Activated T-cell treated with anti-CD3 and anti-CD28 coated beads for 24 hours (primary cell): ENCODE measurements at places on chromosomes 12 and 14.
A peak's percentile ranks its signal among the peaks of the same experiment; 100 is the strongest.

- peak; percentile 20 for DNase-seq
These were observed at the start of gene PPP1R36 for GRCh38 chr14:64549791-64550620. PPP1R36 (plus strand) TSS chr14:64549961; CDS start chr14:64549998, 37 bp downstream.

DNA sequence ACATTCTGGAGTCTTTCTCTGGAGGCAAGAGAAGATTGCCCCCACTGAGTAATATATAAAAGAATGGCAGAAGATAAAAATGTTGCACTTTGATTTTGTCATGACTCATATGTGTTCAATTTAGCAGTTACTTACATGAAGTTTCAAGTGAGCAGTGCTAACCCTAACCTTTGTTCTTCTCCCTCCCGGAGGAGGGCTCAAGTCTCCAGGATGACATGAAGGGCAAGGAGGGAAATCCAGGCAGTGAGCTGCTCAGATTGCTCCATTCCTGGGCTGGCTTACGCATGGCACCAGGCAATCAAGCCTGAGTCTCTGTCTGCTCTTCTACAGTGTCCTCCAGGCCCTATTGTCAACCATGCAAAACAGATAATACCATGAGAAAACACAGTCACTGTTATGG lies 322.3 kb downstream of the DUSP6 start:
- no peak for DNase-seq

GRCh38 chr12:25775968-25776367 lies 182.5 kb upstream of the RASSF8 start:
- no peak for DNase-seq

- DNase-seq = no peak
These were observed 7.5 kb upstream of the SAV1 start for GRCh38 chr14:50675597-50675996.

GRCh38 chr12:110234755-110235154 lies 46.3 kb upstream of the ATP2A2 start:
- DNase-seq = no peak

- DNase-seq = no peak
These were observed 815 bp downstream of the NID2 start for GRCh38 chr14:52067873-52068614.

DNA sequence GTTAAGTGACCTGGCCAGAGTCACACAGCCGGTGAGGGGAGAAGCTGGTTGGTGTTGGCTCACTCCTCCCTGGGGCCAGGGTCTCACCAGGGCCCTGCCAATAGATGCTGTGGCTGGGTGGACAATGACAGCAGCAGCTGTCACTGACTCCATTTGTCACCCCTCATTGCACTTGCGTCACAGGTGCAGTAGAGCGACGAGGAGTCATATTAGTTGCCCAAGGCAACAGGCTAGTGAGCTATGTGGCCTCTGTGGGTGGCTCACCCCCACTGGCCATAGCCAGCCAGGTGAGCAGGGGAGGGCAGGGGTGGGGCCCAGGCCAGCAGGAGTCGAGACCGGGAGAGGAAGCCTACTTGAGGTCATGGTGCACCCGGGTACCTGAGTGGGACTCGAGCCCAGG lies 9.7 kb downstream of the SLC25A47 start:
- DNase-seq = no peak

GRCh38 chr14:100910888-100911664 lies 7.6 kb upstream of the RTL1 start:
- no peak for DNase-seq

GRCh38 chr12:7583471-7583870 lies 79.9 kb upstream of the CD163 start:
- DNase-seq = no peak

- no peak for DNase-seq
These were observed 297.8 kb downstream of the ADGRD1 start for GRCh38 chr12:131251336-131252101.
